B cell (primary cell): ENCODE measurements at places on chromosomes 6 and 20. TPM values are rescaled to one million over a fixed set of nuclear protein-coding genes. Genes with fewer than 3 reads are reported as not detected.

GRCh38 chr20:33999025-33999649, 5.4 kb downstream of the RALY start:
- no peak overlapping the region for H3K27ac ChIP-seq
- no peak overlapping the region for H3K4me3 ChIP-seq

Gene RAET1L
- not detected in 2 replicates for total RNA-seq

- no peak overlapping the region for H3K4me3 ChIP-seq
- H3K36me3 ChIP-seq, result no peaks in the 10 kb centered on the region
- H3K4me1 ChIP-seq, result no peaks in the 10 kb centered on the region
- H3K27ac ChIP-seq, result no peak overlapping the region
- DNase-seq, result no peak
- no peaks in the 10 kb centered on the region for H3K27me3 ChIP-seq
Measured at GRCh38 chr6:81589465-81590313, 162.8 kb downstream of the TENT5A start.

GRCh38 chr6:18207438-18207837, 52.2 kb downstream of the KDM1B start:
- no peaks in the 10 kb centered on the region for H3K27me3 ChIP-seq
- H3K4me1 ChIP-seq, result no peaks in the 10 kb centered on the region
- DNase-seq, result no peak

GRCh38 chr20:17628101-17628841, 53.8 kb downstream of the RRBP1 start:
- DNase-seq, result no peak
- no peak overlapping the region for H3K27ac ChIP-seq
- H3K4me1 ChIP-seq, result no peaks in the 10 kb centered on the region
- no peaks in the 10 kb centered on the region for H3K27me3 ChIP-seq

Gene C20orf202
- total RNA-seq, result not detected in 2 replicates

- no peak overlapping the region for H3K4me3 ChIP-seq
- H3K27ac ChIP-seq, result no peak overlapping the region
- H3K4me1 ChIP-seq, result peaks cover 15% of the 10 kb centered on the region
- no peaks in the 10 kb centered on the region for H3K36me3 ChIP-seq
- no peak for DNase-seq
Measured at GRCh38 chr6:143507358-143508145, 4.0 kb downstream of the FUCA2 start.

DNA sequence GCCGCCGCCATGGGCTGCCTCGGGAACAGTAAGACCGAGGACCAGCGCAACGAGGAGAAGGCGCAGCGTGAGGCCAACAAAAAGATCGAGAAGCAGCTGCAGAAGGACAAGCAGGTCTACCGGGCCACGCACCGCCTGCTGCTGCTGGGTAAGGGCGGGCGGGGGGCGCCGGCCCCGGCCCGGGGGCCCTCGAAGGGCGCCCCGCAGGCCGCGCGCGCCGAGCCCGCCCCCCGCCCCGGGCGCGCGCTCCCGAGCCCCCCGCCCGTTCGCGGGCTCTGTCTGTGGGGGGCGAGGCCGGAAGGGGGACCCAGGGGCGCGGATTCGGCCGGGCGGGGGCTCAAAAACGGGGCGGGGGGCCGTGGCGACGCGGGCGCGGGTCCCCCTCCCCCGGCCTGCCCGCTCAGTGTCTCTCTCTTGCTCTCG, 39.2 kb downstream of the GNAS start:
- H3K4me1 ChIP-seq, result peaks cover 43% of the 10 kb centered on the region
- peak overlapping the region; percentile 94 for H3K27ac ChIP-seq
- H3K4me3 ChIP-seq, result peak overlapping the region; percentile 87
- DNase-seq, result no peak

- no peak for DNase-seq
- H3K4me1 ChIP-seq, result no peaks in the 10 kb centered on the region
- H3K4me3 ChIP-seq, result no peak overlapping the region
- no peak overlapping the region for H3K27ac ChIP-seq
- no peaks in the 10 kb centered on the region for H3K27me3 ChIP-seq
Measured at GRCh38 chr20:22796469-22797077, 212.2 kb upstream of the FOXA2 start.

DNA sequence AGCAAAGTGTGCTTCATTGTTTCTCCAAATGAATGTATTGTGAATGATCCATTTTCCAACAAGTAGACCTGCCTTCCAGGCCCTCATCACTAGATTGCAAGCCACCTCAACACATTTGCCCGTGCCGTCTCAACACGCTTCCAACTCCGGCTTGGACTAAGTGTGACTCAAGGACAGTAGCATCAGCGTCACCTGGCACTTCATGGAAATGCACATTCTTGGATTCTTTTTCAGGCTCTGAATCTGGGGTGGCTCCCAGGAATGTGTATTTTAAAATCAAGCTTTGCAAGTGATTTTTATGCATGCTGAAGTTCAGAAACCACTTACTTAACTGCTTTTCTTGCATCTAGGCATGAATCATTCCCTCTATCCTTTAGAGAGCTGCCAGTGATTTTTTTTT, 129.6 kb upstream of the EEF1E1 start:
- H3K4me3 ChIP-seq, result no peak overlapping the region
- DNase-seq, result no peak
- H3K27ac ChIP-seq, result no peak overlapping the region
- H3K27me3 ChIP-seq, result no peaks in the 10 kb centered on the region

DNA sequence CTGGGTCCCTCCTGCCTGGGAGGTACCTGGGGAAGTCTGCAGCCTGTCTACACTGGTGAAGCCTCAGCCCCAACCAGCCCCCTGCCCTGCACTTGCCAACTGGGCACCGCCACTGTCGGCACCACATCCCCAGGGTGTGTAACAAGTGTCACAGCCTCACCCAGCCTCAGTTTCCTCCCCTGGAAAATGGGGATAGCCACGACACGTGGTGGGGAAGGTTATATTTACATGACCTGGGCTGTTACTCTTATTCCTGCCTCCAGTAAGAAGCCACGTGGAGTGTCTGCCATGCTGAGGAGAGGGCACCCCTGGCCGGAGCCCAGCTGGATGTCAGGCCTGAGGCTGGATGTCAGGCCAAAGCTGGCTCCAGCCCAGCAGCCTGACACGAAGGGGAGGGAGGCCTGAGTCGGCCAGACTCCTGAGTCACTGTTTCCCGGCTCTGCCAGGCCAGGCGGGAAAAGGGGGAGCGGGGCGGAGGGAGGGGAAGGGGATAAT, 44.9 kb downstream of the SNAI1 start:
- H3K4me1 ChIP-seq, result no peaks in the 10 kb centered on the region
- no peaks in the 10 kb centered on the region for H3K36me3 ChIP-seq
- H3K27me3 ChIP-seq, result no peaks in the 10 kb centered on the region
- H3K4me3 ChIP-seq, result no peak overlapping the region

- H3K27ac ChIP-seq, result no peak overlapping the region
- DNase-seq, result no peak
- H3K27me3 ChIP-seq, result no peaks in the 10 kb centered on the region
- H3K4me3 ChIP-seq, result no peak overlapping the region
- no peaks in the 10 kb centered on the region for H3K4me1 ChIP-seq
- H3K36me3 ChIP-seq, result no peaks in the 10 kb centered on the region
Measured at GRCh38 chr6:20757761-20758160, 223.5 kb downstream of the CDKAL1 start.

- no peaks in the 10 kb centered on the region for H3K27me3 ChIP-seq
- DNase-seq, result no peak
- no peaks in the 10 kb centered on the region for H3K36me3 ChIP-seq
- H3K4me3 ChIP-seq, result no peak overlapping the region
Measured at GRCh38 chr6:101000341-101000740, 119.2 kb upstream of the ASCC3 start.

DNA sequence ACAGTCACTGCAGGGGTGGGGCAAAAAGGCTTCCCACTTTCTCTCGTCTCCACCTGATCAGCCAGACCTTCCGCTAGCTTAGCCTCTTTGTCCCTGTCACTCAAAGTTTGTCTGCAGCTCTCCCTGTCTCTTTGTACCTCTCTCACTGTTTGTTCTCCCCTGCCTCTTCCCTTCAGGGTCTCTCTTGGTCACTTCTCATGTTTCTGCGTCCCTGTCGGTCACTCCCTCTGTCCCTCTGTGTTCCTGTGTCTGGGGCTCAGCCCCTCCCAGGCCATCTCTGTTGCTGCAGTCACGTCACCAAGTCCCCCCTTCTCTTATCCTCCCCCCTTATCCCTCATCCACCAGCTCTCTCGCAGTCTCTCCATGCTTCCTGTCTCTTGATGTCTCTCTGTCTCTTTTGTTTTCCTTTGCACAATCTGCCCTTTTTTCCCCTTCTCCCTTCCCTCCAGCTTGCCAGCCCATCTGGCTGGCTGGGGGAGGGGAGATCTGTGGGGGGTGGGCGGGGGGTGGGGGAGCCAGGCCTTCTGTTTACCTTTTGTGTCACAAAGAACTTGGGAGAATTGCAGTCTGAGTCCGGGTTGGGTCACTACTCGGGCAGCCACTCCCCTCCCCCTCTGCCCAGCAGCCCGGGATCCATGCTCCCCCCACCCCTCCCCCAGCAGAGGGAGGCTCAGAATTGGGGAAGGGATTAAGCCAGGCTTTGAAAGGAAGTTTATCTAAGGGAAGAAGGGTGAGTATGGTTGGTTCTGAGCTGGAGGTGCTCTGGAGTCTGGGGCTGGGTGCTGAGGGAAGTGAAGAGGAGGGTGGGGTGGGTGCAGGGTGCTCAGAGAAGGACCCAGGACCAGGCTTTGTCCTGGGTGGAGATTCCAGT, 32.3 kb downstream of the FOXP4 start:
- H3K27me3 ChIP-seq, result no peaks in the 10 kb centered on the region
- H3K36me3 ChIP-seq, result peaks cover 26% of the 10 kb centered on the region
- H3K4me3 ChIP-seq, result no peak overlapping the region
- peaks cover 7% of the 10 kb centered on the region for H3K4me1 ChIP-seq

- no peak overlapping the region for H3K27ac ChIP-seq
- no peaks in the 10 kb centered on the region for H3K4me1 ChIP-seq
- H3K4me3 ChIP-seq, result no peak overlapping the region
- H3K36me3 ChIP-seq, result no peaks in the 10 kb centered on the region
- no peaks in the 10 kb centered on the region for H3K27me3 ChIP-seq
Measured at GRCh38 chr6:122853259-122853995, 64.4 kb downstream of the SMPDL3A start.

GRCh38 chr20:19936466-19937200, 80.5 kb upstream of the NAA20 start:
- H3K36me3 ChIP-seq, result no peaks in the 10 kb centered on the region
- peak overlapping the region; percentile 25 for H3K4me3 ChIP-seq
- peaks cover 31% of the 10 kb centered on the region for H3K4me1 ChIP-seq
- no peaks in the 10 kb centered on the region for H3K27me3 ChIP-seq
- no peak for DNase-seq
- no peak overlapping the region for H3K27ac ChIP-seq

Gene BTN1A1
- total RNA-seq, result 0.53 and 0.74 TPM in 2 replicates

Gene UNC5CL
- 4.6 and 4.7 TPM in 2 replicates for total RNA-seq

DNA sequence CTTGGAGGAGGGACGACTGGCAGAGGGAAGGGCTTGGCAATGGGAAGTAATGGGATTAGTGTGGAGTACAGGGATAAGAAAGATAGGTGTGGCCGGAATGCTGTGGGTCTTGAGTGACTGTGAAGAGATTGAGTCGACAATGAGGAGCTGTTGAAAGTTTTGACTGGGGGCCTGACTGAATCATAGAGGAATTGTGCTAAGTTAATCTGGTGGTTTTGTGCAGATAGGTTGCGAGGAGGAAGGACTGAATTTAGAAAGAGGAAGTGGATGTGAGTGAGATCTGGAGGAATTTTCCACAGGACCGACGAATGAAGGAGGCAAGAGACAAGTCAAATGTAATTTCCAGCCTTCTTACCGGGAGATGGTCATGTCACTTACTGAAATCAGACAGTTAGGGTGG, 143.9 kb upstream of the RALGAPA2 start:
- H3K4me3 ChIP-seq, result no peak overlapping the region
- H3K27ac ChIP-seq, result no peak overlapping the region
- DNase-seq, result no peak
- peaks cover 3% of the 10 kb centered on the region for H3K4me1 ChIP-seq
- no peaks in the 10 kb centered on the region for H3K36me3 ChIP-seq

Gene LY6G5B
- 42.3 and 44.2 TPM in 2 replicates for total RNA-seq

GRCh38 chr6:108944071-108944470, 95.8 kb downstream of the ARMC2 start:
- no peaks in the 10 kb centered on the region for H3K27me3 ChIP-seq
- H3K36me3 ChIP-seq, result no peaks in the 10 kb centered on the region
- H3K4me1 ChIP-seq, result peaks cover 26% of the 10 kb centered on the region
- no peak for DNase-seq
- H3K4me3 ChIP-seq, result no peak overlapping the region

DNA sequence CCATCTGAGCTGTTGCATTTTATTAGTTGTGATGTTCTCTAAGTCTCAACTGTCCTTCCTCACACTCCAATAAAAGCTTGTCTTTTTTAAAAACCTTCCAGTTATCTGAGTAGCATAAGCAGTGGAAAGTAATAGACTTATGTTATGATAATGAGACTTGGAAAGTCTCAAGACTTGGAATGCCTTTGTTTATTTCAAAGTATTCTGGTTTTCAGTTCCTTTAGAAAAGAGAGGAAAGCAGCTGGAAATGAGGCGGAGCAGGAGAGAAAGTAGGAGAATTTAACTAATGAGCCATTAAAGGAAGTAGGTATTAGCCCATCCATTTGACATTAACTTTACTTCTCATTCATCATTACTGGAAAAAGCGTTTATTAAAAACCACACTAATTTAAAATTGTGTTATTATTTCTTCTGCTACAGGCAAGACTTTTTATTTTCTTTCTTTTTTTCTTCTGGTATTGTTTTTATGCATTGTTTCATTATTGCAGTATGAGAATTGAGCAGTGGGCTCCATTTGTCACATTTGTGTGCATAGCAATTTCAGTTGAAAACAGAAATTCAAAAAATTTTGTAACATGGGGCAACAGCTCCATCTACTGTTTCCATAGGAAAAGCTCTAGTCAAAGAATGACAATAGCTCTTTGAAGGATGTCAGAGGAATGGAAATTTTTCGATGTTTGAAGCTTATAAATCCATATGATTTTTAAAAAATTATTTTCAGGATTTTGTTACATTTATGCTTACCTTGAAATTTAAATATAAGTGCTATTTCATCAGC, 194.8 kb downstream of the COL9A1 start:
- H3K27ac ChIP-seq, result no peak overlapping the region
- DNase-seq, result peak; percentile 61
- no peaks in the 10 kb centered on the region for H3K4me1 ChIP-seq
- H3K4me3 ChIP-seq, result no peak overlapping the region

- no peak overlapping the region for H3K27ac ChIP-seq
- no peak overlapping the region for H3K4me3 ChIP-seq
- peak; percentile 20 for DNase-seq
- no peaks in the 10 kb centered on the region for H3K36me3 ChIP-seq
- no peaks in the 10 kb centered on the region for H3K27me3 ChIP-seq
- peaks cover 7% of the 10 kb centered on the region for H3K4me1 ChIP-seq
Measured at GRCh38 chr6:158756126-158756525, 63.0 kb downstream of the EZR start.

Gene L3MBTL3
- total RNA-seq, result 46.4 and 53.8 TPM in 2 replicates

GRCh38 chr6:76490456-76490855, 418.0 kb upstream of the IMPG1 start:
- H3K36me3 ChIP-seq, result no peaks in the 10 kb centered on the region
- no peak overlapping the region for H3K4me3 ChIP-seq
- H3K27ac ChIP-seq, result no peak overlapping the region
- H3K27me3 ChIP-seq, result no peaks in the 10 kb centered on the region
- no peaks in the 10 kb centered on the region for H3K4me1 ChIP-seq

DNA sequence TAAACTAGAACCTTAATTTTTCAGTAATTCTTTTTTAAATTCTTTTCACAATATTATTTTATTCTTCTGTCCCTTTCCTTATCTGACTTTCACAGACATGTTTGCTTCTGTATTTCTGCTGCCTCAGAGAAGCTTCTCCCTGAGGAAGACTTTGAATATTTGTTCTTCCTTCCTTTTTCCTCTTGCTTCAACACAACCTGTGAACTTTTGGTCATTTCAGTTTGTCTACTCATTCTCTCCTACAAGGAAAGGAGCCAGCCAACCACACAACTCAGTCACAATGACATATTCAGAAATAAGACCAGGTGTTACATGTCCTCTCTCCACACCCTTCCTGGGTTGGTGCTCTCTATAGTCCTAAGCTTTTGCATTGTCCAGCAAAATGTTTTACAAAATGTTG, 310.4 kb downstream of the TFAP2B start:
- no peaks in the 10 kb centered on the region for H3K4me1 ChIP-seq
- no peaks in the 10 kb centered on the region for H3K36me3 ChIP-seq
- no peak overlapping the region for H3K4me3 ChIP-seq
- H3K27ac ChIP-seq, result no peak overlapping the region

Gene GINS1
- total RNA-seq, result 2.0 and 3.6 TPM in 2 replicates

Gene BTNL2
- not detected in 2 replicates for total RNA-seq
